ENCODE measurements at places on chromosomes 7 and 10. TPM values are rescaled to one million over a fixed set of nuclear protein-coding genes. Genes with fewer than 3 reads are reported as not detected.

DNA sequence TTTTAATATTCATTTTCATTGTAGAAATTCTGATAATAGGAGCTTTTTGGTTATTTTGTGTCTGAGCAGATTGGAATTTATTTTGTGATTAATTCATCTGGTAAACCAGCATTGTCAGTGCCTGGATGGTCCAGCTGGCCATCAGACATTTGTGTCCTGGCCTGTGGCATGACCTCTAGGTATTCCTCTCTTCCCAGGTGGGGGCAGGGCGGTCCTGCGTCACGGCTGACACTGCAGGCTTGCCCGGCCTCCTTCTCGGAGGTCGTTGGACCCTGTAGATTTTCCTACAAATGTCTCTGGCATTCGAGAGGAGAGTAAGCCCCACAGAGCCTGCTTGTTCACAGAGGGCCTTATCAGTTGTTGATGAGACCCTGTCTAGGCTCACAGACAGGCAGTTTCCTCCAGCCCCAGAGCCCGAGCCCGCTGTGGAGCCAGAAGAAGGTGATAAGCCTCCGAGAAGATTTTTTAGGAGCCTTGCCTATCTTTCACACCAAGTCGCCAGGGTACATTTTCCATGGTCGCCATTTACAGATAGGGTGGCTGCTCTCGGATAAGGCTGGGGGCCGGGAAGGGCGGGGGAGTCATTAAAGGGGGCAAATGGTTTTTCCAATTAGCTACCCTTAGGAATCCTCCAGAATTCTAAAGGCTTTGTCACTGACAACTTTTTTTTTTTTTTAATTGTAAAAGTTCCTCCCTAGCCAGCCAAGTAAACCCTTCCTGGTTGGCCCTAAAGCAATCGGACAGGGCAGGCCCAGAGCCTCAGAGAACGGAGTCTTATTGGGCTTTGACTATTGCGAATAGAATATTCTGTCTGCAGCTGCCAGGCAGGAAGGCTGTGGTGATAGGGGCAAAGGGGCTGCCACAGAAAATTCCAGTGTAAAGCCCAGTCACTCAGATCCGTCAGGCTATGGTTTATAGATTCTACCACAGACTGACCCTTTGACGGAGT, 78.1 kb upstream of the TBX20 start:
- no peak for DNase-seq

GRCh38 chr10:7853226-7853842, 35.0 kb downstream of the TAF3 start:
- DNase-seq: no peak

- DNase-seq: no peak
Observed at GRCh38 chr10:88781206-88781605, 21.3 kb upstream of the LIPM start.

- DNase-seq: no peak
Observed at GRCh38 chr7:2202901-2203765, 29.6 kb downstream of the MAD1L1 start.

GRCh38 chr7:6379886-6380285, 67.9 kb downstream of the DAGLB start:
- no peak for DNase-seq

DNA sequence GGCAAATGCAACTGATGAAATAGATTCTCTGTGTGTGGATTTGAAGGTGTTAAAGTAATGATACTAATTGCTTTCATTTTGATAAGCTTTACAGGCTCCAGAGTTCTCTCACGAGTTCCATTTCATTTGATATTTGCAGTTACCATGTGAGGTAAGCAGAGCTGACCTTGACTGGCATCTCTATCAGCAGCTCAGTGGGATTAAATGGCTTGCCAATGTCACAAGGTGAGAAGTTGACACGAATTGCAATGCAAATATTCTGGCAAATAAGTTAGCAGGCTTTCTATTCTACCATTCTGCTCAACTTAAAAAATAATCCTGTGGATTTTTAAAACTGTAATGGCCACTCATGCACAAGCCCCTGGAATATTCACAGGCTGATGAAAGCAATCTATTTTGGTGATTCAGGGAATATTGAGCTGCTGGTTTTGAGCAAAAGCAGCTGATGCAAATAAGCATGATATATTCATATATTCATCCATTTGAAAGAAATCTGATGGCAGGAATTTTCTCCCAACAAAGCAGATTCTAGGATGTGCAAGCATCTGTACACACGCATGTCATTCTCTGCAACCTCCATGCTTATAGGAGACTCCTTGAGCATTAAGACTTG, 64.5 kb upstream of the ANKRD1 start:
- no peak for DNase-seq

DNA sequence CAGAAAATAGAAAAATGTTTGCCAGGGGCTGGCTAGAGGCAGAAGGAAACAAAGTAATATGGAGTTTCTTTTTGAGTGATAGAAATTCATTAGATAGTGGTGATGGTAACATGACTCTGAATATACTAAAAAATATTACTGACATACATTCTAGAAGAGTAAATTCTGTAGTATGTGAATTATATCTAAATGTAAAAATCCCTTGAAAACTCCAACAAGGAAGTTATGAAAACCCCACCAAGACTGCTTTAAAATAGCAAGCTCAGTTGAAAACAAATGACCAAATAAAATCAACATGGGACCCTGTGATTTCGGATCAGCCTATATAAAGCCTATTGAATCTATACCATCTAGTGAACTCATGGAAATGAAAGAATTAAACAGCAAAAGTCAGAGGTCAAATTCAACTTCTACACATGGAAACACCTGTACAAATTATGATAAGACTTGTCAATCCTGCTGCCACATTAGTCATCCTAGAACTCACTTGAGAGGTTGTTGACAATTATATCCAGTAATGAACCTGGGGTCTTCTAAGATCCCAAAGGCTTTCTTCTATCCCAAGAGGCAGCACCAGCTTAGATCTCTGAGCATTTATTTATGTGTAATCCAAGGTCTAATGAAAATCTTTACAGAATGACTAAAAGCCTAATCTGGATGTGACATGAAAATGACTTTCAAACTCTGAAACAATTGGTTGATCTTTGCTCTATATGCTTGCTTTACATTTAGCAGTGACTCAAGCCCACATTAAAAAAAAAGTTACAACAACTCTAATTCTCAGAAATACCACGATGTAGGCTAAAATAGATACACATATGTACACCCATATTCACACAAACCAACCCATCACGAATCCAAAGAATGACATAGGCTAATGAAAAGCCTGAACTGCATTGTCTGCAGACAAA, 59.3 kb downstream of the OSBPL3 start:
- no peak for DNase-seq

- DNase-seq: no peak
Observed at GRCh38 chr7:94664023-94664422, 8.1 kb upstream of the SGCE start.

- DNase-seq: no peak
Observed at GRCh38 chr7:23369695-23370404, 70.7 kb downstream of the MALSU1 start.

- no peak for DNase-seq
Observed at GRCh38 chr7:88233828-88234227, 14.0 kb upstream of the SRI start.

ARHGEF35 gene
- total RNA-seq: 0.54 TPM

SYCE1 gene
- not detected for total RNA-seq

GIMAP4 gene
- total RNA-seq: 1.3 TPM

PDAP1 gene
- total RNA-seq: 14.3 TPM

TMEM273 gene
- 1.6 TPM for total RNA-seq

PODXL gene
- total RNA-seq: 1.1 TPM

HSPA12A gene
- total RNA-seq: 0.54 TPM
